ENCODE measurements at places on chromosomes 6 and 20. TPM values are rescaled to one million over a fixed set of nuclear protein-coding genes. Genes with fewer than 3 reads are reported as not detected.

Gene IBTK
- total RNA-seq = 24.4 TPM

Gene RSPO4
- not detected for total RNA-seq

Gene PHACTR3
- total RNA-seq = not detected

DNA sequence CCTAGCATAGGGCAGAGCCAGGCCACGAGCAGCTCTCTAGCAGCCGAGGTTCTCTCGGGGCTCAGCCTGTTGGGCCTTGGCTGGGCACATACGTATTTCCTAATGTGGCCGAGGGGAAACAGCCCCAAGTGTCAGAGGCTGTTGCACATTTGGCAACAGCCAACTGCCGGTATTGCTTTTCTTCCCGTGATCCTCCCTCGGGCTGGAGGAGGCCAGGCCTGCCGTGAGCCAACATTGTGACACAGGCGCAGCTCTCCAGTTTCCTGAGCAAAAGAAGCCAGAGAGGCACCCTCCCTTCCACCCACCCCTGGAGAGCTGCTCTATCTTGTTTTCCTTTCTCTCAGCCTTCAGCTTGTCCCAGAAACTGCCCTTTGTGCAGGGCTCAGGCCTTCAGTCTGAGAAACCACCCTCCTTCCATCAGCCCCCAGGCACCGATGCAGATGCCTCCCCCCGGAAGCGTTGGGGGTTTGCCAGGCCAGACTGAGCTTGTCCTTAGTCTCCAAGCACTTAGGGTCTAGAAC, 5.1 kb upstream of the BPI start:
- no peak for DNase-seq

Gene SPO11
- total RNA-seq = not detected

DNA sequence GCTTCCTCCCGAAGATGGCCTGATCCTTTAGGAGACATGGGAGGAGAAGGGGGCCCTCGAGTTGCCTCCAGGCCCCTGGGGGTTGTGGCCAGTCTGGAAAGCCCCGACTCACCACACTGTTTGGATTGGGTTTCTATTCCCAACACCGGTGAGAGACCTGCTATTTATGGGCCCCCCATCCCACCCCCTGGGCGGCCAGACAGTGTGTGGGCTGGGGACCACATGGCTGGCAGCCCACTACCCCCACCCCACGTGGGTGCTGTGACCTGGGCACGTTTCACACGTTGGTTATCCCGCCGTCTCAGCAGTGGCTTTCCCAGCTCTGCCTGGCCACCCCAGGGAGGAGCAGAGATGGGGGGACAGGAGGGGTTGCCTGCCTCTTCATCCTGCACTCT, 116.1 kb downstream of the VEGFA start:
- no peak for DNase-seq

- DNase-seq = no peak
Observed at GRCh38 chr20:18284805-18285533, 3.4 kb upstream of the ZNF133 start.

GRCh38 chr20:38685853-38686473, 38.3 kb upstream of the SLC32A1 start:
- DNase-seq = peak; percentile 75

GRCh38 chr6:113202852-113203714, 654.1 kb upstream of the MARCKS start:
- no peak for DNase-seq

- DNase-seq = no peak
Observed at GRCh38 chr6:117072134-117072533, 193.2 kb upstream of the VGLL2 start.

GRCh38 chr6:33298773-33299236, at the start of gene RGL2:
RGL2 (minus strand) TSS chr6:33298942; CDS start chr6:33298610, 332 bp downstream.
- peak; percentile 78 for DNase-seq

DNA sequence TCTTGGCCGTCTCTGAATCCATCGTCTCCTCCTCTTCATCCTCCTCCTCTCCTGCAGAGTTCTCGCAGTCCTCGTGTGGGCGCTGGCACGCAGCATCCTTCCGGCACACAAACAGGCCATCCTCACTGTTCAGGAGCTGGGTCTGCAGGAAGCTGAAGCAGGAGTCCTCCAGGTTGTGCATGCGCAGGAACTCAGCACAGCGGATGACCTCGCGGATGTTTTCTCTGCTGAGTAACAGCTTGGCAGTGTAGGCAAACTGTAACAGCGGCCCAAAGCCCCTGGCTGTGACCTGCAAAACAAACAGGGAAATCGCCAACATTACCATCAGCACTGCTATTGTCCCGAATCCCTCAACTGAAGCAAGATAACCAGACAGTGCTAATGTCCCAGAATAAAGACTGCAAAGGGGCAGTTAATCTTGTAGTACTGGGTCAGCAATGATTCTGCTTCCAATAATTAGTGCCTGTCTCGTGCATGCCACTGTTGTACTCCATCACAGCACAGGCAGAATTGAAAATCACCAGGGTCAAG, 57.4 kb downstream of the GJA10 start:
- DNase-seq = no peak

DNA sequence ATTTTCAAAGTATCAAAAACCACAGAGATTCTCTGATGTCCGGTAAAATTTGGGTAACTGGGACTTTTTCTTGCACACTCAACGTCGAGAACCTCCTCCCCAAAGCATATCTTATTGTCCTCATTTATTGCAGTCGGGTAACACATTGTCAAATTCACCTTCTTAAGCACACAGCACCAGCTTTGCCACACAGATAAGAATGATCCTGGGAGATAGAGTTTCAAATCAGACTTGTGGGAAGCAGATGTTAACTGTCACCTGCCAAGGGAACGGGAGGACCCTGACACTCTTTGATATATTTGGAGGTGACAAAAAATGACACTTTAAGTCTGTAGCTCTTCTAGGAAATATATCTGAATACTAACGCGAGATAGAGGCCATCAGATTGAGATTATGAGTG, 282.1 kb upstream of the BMP2 start:
- no peak for DNase-seq

DNA sequence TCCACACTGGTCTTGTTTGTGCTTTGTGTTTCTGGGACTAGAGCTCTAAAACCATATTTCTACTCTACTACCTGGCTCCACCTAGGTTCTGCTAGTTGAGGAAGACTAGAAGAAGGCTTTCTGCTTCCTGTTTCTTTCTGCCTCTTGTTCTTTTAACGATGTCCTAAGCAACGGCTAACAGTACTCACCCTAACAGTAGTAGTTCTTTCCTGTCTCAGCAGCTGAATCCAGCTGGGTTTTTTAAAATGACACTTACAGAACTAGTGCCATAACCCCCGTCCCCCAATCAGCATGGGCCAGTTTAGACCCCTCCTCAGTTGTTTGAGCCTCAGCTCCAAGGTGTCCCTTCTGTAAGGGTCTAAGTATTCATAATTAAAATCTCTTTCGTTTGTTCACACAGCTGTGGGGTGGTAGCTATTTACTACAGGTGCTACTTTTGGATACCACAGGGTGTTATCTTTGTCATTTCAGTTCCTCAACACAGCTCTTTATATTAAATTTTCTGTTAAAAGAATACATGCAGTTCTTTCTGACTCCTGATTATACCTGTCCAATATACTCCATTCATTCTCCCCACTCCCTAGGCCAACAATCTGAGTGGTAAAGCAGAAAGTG, 790.2 kb downstream of the DHX35 start:
- DNase-seq = no peak
